ENCODE measurements at places on chromosomes 4 and X.

GRCh38 chrX:72330131-72330530 is 24.4 kb upstream of the CITED1 start:
- DNase-seq, result no peak

- no peak for DNase-seq
Measured at GRCh38 chr4:68773699-68774098, 42.1 kb upstream of the UGT2B10 start.

DNA sequence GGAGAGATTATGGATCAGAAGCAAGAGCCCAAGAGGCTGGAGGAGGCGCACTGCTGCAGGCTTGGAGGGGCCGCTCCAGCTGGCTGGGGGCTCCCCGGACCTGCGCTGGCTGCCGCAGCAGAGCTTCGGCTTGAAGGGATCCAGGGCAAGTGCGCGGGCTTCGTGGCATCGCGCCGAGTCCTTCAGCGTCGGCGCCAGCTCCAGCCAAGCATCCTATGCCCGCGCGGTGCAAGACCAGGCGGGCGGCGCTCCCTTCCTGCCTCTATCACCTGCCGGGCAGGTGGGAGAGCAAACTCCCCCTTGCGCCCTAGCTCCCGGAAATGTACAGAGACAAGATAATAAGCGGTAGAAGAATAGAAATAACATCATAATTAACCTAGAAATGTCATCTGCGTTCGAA is 10.5 kb upstream of the UCP1 start:
- DNase-seq, result no peak

DNA sequence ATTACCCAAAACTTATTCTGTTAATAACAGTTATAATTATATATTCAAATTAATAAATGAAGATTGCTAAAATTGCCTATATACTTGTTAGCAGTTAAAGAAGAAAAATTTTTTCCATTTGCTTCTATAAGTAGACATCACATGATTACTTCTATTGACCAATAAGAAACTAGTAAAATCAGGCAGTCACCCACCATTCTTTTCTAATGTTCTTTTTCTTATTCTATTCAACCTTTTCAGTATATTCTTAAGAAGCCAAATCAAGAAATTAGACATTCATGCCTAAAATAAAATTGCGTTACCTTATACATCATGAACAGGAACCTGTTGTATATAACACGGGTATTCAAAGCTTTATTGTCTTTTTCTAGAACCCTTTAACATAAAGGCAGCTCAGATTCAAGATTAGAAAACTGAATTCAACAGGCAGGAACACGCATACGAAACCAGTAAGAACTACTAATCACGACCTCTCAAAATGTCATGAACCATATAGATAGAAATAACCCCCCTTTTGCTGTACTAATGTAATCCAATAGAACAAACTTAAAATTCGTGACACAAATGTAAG is 568.1 kb upstream of the DIPK2B start:
- no peak for DNase-seq

DNA sequence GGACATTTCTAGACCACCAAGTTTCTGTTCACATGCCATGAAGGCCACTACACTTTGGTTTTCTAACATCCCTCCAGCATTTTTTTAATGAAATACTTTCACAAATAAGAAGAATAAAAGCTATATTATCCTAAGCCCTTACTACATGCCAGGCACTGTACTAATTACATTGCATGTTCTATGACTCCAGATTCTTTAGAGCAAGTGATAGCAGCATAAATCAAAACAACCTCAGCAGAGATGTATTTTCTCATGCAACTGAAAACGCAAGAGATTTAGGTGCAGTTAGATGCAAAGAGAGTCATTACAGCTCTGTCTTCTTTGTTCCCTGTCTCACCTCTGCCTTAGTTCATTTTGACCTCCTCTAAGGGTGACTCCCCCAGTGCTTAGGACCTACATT is 230.0 kb downstream of the LDB2 start:
- DNase-seq, result no peak

GRCh38 chrX:154486396-154487207 is at the start of gene UBL4A:
Gene UBL4A (minus strand): TSS chrX:154486615. CDS start chrX:154486584, 31 bp downstream.
- peak; percentile 45 for DNase-seq

DNA sequence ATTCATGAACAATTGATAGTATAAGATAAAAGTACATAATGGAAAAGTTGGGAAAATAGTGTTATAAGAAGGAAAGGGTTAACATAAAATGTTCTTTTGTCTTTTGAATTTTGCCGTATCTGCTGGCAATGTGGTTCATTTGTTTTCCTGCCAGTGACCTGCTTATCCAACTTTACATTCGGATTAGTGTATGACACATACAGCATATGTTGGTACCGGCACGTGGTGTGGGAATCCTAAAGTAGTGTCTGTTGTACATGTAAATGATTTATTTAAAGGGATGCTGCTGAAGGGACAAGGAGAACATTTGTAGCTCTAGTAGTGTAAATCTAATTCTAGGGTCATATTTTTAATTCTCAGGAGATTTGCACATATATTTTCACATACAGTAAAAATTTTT is 11.5 kb downstream of the RAB9A start:
- no peak for DNase-seq

GRCh38 chr4:180578175-180578574 is 1665.0 kb upstream of the TENM3 start:
- DNase-seq, result no peak

- no peak for DNase-seq
Measured at GRCh38 chrX:41720125-41720779, 3.7 kb upstream of the GPR82 start.

DNA sequence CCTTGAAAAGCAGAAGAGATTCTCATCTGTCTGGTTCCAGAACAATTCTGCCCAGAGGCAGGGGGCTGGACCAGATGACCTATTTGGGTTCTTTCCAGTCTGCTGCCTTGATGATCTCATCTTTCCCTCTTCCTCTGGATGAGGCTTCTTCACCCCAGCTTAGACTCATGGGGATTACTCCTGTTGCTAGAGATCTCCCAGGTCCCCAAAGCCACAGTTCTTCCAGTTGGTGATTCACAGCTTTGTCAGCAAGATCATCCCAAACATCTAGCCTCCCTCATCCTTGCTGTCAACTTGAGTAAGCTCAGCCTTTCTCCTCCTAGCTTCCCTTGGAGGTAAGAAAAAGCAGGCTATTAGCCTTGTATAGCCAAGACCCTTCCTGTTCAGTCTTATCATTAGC is 64.2 kb upstream of the PJA1 start:
- no peak for DNase-seq

- peak; percentile 46 for DNase-seq
Measured at GRCh38 chr4:112327965-112328733, 31.0 kb downstream of the ALPK1 start.

GRCh38 chr4:3332498-3332897 is 39.7 kb downstream of the RGS12 start:
- DNase-seq, result no peak

DNA sequence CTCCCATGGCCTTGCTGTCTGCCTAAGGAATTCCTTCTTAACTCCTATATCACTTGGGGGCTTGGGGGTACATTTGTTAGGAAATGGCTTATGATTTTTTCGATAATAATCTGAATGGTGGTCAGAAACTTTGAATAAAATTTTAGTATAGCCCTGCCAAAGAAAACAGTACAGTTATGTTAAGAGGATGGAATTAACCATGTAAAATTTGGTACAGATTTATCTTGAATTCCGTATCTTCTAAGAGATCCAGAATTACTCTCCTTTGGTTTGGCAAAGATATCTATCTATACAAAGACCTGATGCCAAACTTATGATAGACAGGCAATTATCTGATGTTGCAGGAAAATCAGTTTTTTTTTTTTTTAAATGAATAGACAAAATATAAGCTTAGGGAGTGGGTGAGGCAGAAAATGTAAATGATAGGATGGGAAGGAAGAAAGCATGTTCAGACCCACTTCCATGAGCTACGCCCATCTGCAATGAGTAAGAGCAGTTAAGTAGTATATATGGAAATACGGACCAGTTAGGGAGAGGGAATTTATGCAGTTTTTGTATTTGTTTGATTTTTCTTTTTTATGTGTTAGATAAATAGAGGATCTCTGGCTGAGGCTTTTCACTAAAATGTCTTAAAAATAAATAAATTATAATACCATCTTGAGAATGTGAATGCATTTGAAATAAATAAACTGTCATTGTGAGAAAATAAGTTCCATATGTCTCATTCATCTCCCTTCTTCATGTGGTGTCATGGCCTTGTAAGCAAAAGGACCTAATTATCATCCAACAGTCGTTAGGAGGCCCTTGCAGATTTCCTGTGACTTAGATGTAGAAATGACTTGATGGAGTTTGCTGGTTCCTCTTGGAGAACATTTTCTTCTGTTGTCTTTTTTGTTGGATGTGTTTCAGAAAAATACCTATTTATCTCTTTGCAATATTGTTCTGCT is 389.6 kb downstream of the ARHGAP24 start:
- DNase-seq, result no peak

- DNase-seq, result no peak
Measured at GRCh38 chrX:118347131-118347530, 1.2 kb downstream of the WDR44 start.

DNA sequence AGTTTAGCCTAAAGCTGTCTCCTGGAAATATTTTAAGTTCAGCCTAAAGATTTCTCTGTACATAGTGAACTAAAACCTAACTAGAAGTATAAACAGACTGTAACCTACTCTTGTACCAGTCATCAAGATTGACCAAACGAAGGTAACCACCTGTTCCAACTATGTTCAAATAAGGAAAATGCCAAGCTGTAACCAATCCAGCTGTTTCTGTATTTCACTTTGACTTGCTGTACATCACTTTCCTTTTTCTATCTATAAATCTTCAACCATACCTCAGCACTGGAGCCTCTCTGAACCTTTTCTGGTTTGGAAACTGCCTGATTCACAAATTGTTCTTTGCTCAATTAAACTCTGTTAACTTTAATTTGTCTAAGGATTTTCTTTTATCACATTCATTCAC is 3.1 kb upstream of the CYSLTR1 start:
- no peak for DNase-seq

DNA sequence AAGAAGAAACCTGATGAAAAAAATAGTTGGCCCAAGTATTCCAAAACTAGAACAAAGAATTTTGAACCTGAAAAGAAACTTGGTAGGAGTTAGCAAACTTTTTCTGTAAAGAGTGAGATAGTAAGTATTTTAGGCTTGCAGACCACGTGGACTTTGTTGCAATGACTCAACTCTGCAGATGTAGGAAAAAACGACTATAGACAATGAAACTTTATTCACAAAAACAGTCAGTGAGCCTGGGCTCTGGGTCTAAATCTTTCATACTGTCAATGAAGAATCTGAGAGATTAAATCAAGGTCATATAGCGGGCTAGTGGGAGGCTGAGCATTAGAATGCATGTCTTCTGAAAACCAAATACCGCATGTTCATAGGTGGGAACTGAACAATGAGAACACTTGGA is 23.0 kb downstream of the SH3D19 start:
- no peak for DNase-seq

DNA sequence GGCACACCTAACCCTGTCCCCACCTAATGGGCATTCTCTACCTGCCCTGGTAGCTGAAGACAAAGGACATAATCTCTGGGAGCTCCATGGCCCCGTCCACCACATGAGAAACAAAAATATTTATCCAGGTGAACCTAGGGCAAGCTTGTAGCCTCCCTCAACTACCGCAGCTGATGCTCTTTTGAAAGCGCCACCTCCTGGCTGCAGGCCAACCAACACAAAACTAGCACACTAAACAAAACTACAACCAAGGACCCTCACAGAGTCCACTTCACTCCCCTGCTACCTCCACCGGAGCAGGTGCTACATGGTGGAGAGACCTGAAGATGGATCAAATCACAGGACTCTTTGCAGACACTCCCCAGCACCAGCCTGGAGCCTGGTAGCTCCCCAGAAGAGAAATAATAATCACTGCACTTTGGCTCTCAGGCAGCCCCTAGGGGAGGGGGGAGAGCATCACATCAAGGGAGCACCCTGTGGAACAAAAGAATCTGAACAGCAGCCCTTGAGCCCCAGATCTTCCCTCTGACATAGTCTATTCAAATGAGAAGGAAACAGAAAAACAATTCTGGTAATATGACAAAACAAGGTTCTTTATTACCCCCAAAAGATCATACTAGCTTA is 111.3 kb upstream of the ATP8A1 start:
- peak; percentile 34 for DNase-seq

DNA sequence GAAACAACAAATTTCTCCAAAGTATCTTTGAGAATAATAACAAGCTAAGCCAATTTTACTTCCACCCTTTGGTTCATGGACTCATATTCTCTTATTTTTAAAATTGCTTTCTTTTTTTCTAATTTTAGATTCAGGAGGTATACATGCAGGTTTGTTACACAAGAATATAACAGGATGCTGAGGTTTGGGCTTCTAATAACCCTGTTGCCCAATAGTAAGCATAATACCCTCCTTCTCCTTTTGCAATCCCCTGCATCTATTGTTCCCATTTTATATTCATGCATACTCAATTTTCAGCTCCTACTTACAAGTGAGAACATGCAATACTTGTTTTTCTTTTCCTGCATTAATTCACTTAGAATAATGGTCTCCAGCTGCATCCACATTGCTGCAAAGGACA is 202.3 kb upstream of the FSTL5 start:
- DNase-seq, result no peak

GRCh38 chr4:26183017-26183416 is 137.8 kb upstream of the RBPJ start:
- DNase-seq, result no peak

- peak; percentile 17 for DNase-seq
Measured at GRCh38 chrX:78024349-78025059, 55.1 kb upstream of the PGAM4 start.

GRCh38 chrX:107747596-107748161 is 27.9 kb downstream of the TSC22D3 start:
- peak; percentile 68 for DNase-seq

DNA sequence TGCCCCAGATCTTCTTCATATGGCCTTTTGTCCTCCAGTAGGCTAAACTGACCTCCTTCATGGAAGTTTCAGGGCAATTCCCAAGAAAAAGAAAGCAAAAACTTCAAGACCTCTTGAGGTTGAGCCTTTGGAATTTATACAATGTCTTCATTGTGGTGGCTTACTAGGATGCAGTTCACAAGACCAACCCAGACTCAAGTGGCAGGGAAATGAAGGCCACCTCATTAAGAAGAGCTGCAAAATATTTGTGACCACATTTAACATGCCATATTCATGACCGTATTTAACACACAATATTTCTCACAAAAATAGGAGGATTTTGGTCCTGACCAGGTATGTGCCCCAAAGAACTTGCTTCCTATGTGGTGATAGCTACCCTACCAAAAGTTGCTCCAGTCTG is 605.5 kb upstream of the PITX2 start:
- DNase-seq, result no peak

- no peak for DNase-seq
Measured at GRCh38 chrX:128685387-128685786, 633.2 kb upstream of the ACTRT1 start.

DNA sequence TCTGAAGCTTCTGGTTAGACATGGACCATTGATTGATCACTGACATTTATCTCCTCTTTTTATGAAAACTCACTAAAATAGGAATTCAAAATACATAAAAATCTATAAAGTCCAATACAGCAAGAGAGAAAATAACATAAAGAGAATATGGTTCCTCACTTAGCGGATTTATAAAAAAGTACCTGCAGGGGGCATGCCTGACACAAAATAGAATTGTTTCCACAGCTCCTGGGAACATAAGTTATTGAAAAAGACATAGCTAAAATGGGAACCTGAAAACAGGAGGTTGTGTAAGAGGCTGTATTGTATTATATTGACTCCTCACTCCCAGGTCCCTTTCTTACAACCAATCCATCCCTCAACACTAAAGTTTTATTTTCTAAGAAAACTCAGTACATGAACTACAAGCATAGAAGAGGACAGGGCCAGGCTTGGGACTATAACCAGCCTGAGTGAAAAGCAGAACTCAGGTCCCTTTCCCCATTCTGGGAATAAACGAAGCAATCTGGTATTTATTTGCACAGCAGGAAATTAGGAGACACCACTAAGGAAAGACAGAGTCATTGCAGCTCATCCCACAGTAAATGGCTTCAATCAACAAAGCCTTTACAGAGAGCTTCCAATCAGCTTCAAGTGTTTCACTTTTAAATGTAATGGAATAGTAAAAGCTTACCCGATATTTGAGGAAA is 121.1 kb upstream of the NDST4 start:
- peak; percentile 27 for DNase-seq

Data from NCI-H345 (cell line).